ENCODE measurements at places on chromosomes 12 and 14. TPM values are rescaled to one million over a fixed set of nuclear protein-coding genes. Genes with fewer than 3 reads are reported as not detected.

DNA sequence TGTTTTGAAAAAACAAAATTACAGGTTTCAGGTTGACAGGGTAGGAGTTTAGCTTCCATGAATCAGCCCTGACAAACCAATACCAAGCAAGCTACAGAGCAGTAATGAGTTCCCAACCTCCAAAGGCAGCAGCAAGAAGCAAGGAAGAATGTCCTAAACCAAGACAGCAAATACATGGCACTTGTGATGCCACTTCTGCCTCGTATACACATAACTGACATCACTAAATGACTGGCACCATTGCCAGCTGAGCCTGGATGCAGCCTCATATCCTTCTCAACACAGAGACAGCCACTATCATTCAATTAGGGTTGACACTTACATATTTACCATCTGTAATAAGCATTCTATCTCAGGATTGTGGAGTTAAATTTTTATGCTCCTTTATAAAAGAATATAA is 35.0 kb upstream of the MDM1 start:
- DNase-seq = no peak

DNA sequence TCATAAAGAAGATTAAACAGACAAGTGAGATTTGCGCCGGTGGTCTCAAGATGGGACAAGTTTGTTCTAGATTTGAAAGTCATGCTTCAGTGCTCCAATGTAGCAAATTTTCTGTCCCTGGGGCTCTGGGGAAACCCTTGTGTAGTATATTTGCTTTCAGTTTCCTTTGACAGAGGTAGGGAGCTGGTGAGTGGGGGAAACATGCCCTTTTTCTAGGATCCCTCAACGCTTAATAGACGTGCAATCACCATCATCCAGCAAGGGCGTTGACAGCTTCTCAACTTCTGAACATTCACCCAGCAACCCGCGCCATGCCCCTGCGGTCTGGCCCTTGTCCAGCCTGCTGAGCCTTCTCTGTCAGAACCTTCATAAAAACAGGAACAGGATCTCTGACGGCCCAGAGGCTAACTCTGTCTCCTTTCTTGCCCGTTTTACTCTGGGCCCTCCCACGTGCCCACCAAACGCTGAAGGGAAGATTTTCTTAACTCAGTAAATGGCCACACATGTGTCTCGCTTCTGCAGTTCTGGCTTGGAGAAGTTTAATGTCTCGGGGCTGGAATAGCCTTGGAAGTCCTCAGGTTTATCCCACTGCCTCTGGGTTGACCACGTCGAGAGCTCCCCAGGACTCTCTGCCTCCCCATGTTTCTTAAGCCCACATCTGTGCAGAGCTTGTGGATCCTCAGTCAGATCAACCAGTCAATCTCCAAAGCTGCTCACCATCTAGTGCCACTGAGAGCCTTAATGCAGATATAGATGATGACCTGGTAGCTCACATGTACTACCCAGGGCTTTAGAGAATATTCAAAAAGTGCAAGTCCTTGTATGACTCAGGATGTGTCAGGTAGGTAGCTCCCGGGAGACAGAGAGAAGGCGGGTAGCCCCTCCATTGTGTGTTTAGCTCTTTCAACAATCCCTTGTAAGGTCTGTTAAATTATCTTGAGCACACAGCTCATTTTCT is 58.1 kb upstream of the CCND2 start:
- DNase-seq = peak; percentile 81

The MUCL1 gene
- total RNA-seq = not detected

DNA sequence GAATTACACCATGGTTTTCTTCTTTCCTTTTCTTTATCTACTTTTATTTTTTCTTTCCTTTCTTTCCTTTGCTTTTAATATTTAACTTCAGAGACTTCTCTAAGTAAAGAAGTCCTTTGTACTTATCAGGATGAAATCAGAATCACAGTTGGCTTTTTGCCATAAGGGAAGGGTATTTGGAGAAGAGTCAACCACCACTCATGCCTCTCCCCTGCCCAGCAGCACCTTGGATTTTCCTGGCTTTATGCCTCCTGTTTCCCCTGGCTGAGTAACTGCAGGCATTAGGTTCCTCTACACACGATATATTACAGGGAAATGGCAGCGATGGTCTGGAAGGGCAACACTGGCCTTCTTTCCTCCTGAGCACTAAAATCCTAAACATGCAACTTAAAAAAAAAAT is 266.4 kb upstream of the CAND1 start:
- peak; percentile 44 for DNase-seq

The NIN gene
- 28.1 TPM for total RNA-seq

DNA sequence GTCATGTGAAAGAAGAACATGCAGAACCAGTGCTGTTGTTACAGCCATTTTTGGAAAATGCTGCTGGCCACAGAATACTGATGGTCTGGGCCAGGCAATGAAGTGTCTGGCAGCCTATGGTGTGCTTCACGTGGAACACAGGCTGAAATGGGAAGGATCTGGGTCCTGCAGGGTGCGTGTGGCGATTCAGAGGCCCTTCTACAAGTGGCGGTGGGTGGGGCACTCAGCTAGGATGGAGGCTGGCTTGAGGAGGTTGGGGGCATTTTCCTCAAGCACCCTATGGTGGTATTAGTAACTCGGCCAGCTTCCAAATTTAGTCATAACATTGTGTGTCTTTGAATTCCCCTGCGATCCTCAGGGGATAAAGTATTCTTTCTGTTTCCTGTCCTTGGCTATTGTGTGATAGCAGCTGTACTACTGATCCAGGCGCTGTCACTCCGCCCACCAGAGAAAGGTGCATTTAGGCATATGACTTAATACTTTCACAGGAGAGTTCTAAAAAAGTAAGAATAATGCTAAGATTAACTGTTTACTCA is 9.2 kb upstream of the RAD52 start:
- DNase-seq = no peak

- no peak for DNase-seq
Observed at GRCh38 chr12:119071638-119072231, 90.4 kb downstream of the SRRM4 start.
